ENCODE measurements at places on chromosomes 2 and 18.

DNA sequence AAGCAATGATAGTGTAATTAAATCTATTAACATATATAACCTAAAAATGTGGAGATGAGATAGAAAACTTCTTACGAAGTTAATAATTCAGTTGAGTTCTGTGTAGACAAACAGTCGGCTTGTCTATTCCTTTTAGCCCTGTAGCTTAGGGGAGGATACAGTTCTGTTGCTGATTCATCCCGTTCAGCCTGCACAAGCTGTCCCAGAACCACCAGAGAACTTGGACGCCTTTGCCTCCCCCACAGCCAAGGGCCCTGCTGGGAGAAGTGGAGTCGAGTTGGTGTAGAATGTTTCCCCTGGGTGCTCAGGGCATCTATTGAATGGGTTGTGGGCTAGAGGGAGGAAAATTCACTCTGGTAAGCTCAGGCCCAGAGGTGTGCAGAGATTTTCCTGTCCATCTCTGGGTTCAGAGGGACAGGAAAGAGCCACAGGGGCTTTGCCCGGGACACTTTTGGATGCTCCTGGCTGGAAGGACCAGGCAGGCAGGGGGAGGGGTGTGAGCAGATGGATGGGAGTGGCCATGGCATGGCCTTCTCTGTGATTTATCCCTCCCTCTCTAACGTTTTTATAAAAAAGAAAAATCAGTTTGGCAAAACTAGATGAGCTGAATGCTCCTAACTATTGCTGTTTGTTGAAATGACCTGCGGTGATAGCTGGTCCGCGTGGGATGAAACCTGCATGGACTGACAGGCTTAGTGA is 42.8 kb upstream of the GALR1 start:
- no peak for DNase-seq

DNA sequence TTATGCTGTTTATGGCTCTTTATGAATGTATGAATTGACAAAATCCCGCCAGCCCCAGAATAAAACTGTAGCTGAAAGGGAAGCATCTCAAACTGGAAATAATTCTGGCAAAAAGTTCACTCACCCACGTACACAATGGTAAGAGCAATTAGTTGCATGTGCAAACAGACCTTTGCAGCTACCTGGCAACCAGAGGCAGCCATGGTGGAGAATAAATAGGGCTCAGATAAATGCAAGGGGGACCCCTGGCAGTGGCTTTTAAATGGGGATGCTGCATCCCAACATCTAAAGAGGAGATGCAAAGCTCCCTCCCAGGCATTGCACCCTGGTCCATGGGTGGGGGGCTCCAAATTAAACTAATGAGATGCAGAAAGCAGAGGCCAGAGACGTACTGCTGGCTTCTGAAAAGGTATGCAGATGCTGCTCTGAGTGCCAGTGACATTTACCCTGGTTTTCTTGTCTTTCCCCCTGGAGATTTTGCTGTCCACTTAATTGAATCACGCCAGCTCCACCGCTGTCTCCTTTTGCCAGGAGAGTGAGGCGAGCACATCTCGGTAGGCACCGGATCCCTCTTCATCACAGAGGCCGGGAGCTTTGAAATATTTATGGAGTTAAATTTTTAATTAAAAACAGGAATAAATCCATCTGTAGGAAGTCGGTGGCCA is 126.6 kb upstream of the NRP2 start:
- no peak for DNase-seq

DNA sequence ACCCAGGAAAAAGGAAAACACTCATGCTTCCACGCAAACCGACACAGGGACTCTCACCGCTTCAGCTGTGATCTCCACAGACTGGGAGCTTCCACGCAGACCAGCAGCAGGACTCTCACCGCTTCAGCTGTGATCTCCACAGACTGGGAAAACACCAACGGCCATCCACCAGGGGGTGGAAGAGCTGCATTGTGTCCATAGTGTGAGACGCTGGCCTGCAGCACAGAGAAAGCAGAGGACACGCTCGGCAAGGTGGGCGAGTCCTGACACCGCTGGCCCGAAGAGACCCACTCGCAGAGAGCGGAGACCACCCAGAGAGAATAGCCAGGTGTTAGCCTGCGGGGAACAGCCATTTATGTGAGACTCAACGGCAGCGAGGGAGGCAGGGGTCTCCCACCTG is 42.5 kb upstream of the NFATC1 start:
- no peak for DNase-seq

DNA sequence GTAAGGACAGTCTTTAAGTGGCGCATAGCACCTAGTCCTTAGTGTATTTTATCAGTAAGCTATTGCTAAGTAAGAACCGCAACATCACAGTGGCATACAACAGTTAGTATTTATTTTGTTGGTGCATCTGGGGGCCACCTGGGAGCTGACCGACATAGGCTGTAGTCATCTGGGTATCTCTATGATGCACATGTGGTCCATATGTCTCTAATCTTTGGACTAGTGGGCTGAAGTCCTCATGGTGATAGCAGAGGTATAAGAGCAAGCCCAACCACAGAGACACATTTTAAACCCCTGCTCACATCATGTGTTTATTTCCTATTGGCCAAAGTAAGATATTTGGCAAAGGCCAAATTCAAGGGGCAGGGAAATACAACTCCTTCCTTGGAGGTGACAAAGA is 2.9 kb downstream of the CAMKMT start:
- no peak for DNase-seq

DNA sequence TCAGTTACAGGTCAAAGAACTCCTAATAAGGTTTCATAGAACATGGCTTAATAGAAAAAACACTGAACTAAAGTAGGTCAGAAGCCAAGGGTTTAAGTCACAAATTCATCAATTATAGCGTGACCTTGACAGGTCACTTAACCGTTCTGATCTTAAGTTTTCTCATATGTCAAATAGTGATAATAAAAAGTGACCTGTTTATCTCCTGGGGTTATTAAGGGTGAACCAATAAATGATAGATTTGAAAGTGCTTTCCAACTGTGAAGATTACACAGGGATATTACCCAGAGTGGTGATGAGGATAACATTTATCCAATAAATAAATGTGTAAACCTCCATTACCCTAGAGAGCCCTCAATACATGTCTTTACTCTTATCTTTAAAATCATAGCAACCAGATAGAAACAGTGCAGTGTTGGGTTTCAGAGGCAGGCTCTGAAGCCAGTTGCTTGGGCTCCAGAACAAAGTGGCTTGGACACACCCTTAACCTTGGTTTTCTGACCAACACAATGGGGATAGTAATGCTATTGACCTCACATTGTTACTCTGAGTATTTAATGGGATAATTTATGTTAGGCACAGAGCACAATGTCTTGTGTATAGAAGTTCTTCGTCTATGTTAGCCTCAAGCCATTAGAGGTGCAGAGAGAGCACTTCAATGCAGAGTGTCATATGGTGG is 48.6 kb downstream of the KLHL14 start:
- DNase-seq, result no peak

GRCh38 chr18:55699233-55699765 is 111.3 kb upstream of the TCF4 start:
- DNase-seq, result no peak

GRCh38 chr18:74945774-74946545 is 263.0 kb downstream of the PTGR3 start:
- no peak for DNase-seq

DNA sequence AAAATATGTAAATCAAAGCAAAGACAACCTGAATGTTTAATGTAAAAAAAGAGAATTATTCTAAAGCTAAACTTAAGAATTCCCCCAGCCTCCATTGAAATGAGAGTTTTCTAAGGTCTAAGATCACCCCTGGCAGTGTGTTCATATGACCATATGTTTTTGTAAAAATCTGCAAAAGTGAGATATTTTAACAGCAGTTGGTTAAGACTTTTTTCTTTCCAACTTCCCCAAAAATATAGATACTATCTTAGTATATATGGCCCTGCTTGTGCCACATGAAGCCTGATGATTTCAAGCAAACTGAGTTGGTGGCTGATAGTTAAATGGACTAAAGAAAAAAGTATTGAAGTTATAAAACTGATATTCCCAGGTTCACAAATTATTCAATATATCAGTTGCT is 35.4 kb downstream of the ZNF804A start:
- no peak for DNase-seq

DNA sequence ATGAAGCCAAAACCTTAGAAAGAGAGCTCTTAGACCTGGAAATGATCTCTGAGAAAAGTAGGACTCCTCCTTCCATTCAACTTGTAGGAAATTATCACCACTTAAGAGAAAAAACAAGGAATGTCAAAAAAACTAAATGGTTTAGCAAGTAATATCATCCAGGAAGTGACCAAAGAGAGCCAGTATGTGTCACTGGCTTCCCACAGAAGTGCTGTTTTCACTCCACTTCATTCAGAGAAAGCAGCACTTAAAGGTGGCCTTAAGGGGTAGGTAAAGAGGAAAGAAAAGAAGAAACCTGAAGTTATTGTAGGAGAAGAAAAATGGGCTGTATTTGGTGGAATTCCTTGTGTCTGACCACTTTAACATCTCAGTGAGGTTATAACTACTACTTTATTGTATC is 414.4 kb upstream of the ETAA1 start:
- DNase-seq, result no peak

GRCh38 chr2:33605056-33605455 is 6.0 kb upstream of the FAM98A start:
- DNase-seq, result no peak

DNA sequence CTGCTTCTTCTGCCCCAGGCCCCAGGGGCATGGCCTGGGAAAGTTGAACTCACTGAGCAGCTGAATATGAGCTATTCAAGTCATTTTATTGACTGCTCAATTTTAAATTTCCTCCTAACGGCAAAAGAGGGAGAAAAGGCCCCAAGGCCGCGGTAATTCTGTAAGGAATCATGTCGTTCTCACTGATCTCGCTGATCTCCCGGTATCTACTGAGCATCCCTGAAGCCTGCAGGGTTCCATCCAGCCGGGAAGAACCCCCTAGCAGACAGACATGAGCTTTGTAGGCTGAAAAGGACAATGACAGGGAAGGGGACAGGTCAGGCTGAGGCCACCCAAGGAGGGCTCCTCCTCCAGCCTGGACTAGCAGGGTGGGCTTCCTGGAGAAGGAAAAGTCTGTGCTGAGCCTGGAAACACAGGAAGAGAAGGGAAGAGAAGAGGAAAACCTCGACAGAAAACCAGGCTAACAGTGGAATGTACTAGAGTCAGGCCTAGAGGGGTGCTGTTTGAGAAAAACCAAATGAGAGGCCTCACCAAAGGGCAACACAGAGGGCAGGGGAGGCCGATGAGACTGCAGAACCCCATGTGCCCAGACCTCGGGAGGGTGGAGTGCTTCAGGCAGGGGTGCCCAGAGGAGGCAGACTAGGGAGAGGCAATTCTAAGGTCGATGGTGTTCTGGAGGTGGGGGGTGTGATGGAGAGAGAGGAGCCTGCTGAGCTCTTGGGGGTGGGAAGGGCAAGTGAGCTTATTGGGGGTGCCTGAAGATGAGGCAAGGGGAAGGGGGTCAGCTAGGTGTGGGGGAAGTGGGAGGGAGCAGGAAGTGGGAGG is 2.9 kb upstream of the NPPC start:
- no peak for DNase-seq

- DNase-seq, result no peak
Observed at GRCh38 chr18:35215026-35215425, 25.8 kb upstream of the ZNF397 start.

DNA sequence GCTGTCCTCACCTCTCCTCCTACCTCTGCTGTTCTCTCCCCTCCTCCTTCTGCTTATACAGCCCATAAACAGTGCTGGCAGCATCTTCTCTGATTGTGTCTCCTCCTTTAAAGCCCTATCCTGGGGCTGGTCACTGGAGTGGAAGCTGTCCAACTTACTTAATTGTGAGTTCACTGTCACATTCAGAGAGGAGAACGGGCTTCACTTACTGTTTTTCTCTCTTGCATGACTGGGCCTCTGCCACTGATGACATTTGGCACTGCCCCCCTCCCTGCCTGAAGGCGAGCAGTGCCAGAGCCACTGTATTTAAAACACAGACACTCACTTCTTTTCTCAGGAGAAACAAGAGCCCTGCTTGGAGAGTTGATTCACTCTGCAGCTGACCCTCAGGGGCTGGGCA is 12.3 kb downstream of the GAD1 start:
- DNase-seq, result no peak

GRCh38 chr2:121076885-121077549 is 208.0 kb downstream of the TFCP2L1 start:
- peak; percentile 45 for DNase-seq

GRCh38 chr2:223122781-223123180 is 70.8 kb downstream of the KCNE4 start:
- DNase-seq, result no peak

- no peak for DNase-seq
Observed at GRCh38 chr2:45273412-45274249, 264.4 kb upstream of the SIX2 start.
